ENCODE measurements at places on chromosomes 5 and 9.

- DNase-seq = no peak
These were observed 66.6 kb downstream of the NPR3 start for GRCh38 chr5:32777733-32778132.

GRCh38 chr9:130411566-130411915 is 33.2 kb upstream of the ASS1 start:
- DNase-seq = no peak

GRCh38 chr5:172683645-172684471 is 42.8 kb downstream of the NEURL1B start:
- no peak for DNase-seq

DNA sequence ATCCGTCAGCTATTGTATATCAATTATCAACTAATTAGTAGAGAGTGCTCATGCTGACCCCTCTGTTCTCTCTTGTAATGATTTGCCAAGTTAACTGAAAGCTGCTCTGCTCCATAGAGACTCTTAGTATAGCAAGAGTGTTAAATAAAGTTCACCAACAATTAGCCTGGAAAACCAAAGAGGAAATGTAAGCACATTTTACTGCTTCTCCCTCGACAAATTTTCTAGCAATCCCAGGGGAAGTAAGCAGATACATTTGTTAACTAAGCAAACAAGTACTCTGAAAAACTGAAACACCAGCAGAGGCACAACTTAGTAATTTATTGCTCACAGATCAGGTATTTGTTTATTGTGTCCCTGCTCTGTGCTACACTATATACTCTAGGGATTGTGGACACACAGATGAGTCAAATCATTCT is 162.2 kb downstream of the GLIS3 start:
- DNase-seq = no peak

DNA sequence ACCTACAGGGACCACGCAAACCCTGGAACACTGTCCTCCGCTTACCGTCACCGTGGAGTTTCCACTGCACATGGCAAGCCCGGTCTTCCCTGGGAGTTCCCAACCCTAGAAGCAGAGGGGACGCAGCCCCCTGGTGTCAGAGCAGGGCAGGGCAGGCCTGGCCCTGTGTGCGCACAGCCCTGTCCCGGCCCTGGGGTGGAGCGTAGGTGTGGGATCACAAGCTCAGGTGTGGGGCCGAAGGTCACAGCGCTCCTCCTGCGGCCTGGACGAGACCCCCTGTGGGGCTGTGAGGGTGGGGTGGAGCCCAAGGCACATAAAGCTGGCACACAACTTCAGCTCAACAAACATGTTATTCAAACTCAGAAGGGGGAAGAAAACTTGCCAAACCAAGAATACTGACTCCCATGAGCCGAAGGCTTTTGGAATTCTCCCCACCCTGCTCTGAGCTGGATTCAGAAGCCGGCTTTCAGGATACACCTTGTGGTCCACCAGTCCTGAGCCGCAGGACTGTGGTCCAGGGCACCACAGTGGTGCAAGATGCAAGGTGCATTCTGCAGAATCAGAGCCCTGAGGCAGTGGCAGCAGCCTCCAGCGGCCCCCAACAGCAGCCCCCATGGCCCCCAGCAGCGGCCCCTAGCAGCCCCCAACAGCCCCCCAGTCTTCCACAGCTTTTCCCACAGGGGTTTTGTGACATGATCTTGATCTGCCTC is 11.8 kb upstream of the EXOC3 start:
- DNase-seq = peak; percentile 82

- DNase-seq = peak; percentile 52
These were observed 5.7 kb downstream of the C9orf43 start for GRCh38 chr9:113416149-113416721.

- DNase-seq = no peak
These were observed 305.1 kb downstream of the PSAT1 start for GRCh38 chr9:78601957-78602565.

DNA sequence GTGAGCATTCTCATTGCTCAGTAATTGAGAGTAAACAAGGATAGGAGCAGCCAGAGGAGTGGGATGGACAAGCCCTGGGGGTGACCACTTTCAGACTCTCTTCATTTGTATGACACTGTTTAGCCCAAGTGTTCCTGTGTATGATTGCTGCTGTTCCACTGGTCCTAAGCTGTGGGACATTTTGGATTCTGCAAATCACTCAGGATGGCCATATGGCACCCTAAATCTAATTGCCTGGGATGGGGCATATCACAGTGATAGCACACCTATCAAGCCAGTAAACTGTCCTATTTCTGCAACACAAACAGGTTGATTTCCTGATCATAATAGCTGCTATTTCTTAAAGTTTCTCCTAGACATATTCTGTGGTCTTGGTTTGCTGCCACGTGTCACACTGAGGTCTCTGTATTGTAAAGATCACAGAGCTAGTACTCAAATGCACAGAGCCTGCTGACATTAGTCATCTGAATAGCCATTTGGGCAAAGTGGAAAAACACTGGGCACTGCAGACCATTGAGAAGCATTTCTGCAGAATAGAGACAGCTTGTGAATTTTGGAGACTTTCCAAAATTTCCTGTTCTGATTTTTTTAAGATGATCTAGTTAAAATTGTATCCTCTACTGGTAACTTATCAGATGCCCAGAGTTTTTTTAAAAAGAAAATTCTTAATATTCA is 320.2 kb downstream of the RFX3 start:
- DNase-seq = no peak

DNA sequence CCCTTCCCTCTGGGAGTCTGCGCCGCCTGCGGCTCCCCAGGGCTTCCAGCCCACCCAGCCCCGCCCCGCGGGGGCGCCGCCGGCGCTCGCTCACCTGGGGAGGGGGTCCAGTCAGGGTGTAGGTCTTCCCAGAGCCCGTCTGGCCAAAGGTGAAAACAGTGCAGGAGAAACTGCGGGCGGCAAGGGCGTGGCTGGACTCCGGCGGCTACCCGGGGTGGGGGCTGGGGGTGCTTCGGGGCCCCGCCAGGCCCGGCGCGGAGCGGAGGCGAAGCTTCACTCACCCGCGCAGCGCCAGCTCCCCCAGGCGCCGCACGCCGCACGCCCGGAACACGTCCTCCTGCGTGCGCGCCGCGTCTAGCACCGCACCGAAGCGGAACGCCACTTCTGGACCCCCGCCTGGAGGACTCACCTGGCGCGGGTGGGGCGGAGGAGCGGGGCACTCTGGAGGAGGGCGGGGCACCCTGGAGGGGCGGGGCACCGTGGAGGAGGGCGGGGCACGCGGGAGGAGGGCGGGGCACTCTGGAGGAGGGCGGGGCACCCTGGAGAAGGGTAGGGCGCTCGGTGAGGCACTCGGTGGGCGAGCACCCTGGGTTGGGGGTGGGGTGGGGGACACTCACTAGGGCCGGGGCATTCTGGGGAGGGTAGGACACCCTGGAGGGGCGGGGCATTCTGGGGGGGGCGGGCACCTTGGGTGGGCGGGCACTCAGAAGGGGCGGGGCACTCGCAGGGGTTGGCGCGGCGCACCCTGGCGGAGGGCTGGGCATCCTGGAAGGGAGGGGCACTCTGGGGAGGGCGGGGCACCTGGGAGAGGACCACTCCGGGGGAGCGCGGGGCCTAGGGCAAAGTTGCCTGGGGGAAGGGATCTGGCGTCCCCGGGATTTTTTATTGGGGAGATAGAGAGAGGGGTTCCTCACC is 814 bp downstream of the KIF12 start:
- no peak for DNase-seq

- no peak for DNase-seq
These were observed 18.4 kb upstream of the SCGB3A2 start for GRCh38 chr5:147859962-147860640.

- DNase-seq = no peak
These were observed 24.4 kb downstream of the SLC25A25 start for GRCh38 chr9:128092199-128092977.

DNA sequence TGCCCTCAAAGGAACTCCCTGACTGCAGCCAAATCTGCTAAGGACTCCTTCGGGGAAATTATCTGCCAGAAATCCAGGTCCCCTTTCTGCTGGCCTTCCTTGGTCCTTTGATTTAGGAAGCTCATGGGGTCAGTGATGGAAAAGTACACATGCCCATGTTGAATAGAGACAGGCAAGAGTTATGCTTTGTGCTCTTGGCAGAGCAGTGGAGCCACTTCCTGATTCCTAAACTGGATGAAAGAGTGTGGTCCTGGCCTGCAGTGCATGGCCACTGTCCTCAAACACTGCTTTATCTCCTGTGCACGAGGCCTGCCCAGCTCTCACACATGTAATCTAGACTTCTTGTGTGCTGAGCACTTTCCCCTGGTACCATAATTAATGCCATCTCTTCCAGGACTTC is 2.0 kb upstream of the EBF1 start:
- DNase-seq = no peak

- no peak for DNase-seq
These were observed 5.5 kb downstream of the EXOSC2 start for GRCh38 chr9:130699047-130699446.

GRCh38 chr5:128436749-128437188 is 101.3 kb downstream of the FBN2 start:
- DNase-seq = no peak

DNA sequence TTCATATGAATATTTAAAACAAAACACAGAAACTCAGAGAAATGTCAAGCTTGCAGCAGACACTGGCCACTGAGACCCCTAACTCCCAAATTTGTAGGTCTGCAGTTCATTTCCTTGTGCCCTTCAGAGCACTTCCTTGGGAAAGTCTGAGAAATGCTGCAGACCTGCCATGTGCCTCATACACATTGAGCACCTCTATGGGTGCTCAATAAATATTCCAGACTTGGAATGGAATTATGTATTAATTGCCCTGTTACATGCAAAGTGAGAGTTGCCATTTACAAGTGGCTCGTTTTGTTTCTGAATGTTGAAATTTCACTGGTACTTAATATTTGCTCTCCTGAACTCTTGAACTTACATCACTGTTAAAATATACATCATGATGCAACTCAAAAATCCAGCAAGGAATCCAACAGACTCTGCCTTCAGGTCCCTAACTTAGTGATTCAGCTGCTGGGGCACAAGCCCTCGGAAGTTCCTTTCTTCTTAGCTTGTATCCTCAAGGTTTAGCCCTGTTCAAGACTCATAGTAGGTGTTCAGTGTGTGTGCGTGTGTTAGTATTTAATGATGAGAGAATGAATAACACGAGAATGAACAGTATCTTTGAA is 90.6 kb downstream of the PTCD2 start:
- no peak for DNase-seq

- peak; percentile 65 for DNase-seq
These were observed 5.4 kb upstream of the TIFAB start for GRCh38 chr5:135457424-135458071.

GRCh38 chr5:72166070-72166979 is 59.0 kb downstream of the MAP1B start:
- no peak for DNase-seq

- DNase-seq = no peak
These were observed 17.0 kb downstream of the NIPSNAP3B start for GRCh38 chr9:104780796-104781395.

DNA sequence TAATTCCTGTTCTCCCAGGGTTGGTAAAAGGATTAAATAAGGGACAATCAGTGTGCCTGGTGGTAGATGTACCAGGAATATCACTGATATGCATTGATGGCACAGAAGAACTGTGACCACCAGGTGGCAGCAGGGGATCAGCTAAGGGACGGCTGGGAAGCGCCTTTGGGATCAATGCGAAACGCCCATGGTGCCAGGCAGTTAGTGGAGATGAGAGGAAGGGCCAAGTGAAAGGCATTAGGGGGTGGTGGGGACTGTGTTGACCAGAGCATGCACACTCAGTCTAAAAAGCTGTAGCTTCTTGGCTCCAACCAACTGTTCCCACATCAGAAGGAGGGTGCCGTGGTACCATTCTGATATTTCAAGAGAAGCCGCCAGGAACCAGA is 55.6 kb downstream of the ARHGEF37 start:
- no peak for DNase-seq

GRCh38 chr5:7589800-7590199 is 193.9 kb downstream of the ADCY2 start:
- DNase-seq = no peak

DNA sequence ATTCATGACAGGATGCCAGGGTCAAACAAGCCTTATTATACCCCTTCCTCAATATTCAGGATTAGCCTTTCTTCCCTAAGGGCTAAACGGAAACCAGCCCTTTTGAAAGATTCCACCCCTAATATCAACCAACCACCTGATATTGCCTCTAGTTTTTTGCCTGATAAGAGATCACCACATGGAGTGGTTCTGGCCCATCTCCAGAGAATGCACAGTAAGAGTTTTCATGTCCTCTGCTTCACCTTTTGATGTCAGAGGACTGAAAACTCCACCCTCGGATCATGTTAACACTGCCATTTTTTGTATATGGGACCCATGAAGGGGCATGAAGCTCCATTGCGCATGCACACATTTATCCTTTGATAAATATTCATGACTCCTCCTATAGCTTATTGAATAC is 5.8 kb upstream of the LNPEP start:
- no peak for DNase-seq

DNA sequence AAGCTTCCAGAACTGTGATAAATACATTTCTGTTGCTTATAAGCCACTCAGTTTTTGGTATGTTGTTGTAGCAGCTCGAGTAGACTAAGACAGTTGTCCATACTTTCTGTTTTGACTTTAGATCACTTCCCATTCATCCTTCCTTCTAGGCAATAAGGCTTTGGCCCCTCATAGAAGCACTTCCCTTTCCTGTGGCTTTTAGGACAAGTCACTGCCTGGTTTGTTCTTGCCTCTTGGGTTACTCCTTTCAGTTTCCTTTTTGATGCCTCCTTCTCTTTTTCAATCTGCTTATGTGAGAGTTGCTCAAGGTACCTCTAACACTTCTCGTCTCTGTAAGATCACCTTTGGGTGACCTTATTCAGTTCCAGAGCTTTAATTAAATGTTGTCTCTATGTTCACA is 72.4 kb upstream of the NTRK2 start:
- DNase-seq = peak; percentile 17

DNA sequence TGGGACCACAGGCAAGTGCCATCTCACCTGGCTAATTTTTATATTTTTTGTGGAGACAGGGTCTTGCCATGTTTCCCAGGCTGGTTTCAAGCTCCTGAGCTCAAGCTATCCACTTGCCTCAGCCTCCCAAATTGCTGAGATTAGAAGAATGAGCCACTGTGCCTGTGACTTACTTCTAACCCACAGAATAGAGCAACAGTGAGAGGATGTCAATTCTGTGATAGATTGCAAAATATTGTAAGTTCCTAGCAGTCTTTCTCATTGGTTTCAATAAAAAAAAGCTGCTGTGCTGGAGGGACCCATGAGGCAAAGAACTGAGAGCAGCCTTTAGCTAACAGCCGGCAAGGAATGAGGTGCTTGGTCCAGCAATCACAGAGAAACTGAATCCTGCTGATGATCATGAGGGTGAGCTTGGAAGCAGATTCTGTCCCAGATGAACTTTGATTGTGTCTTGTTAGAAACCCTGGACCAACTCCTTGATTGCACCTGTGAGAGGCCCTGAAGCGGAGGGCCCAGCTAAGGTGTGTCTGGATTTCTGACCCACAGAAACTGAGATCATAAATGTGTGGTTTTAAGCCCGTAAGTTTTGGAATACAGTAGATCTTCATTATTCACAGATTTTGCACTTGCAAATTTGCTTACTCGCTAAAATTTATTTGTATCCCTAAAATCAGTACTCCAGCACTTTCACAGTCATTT is 149.7 kb downstream of the GCNT1 start:
- DNase-seq = no peak

- DNase-seq = no peak
These were observed 27.7 kb downstream of the UBLCP1 start for GRCh38 chr5:159290741-159291140.
